Activated CD8-positive, alpha-beta T cell treated with anti-CD3 and anti-CD28 coated beads for 36 hours (primary cell): ENCODE measurements at places on chromosomes 6 and 20. TPM values are rescaled to one million over a fixed set of nuclear protein-coding genes. Genes with fewer than 3 reads are reported as not detected.

DNA sequence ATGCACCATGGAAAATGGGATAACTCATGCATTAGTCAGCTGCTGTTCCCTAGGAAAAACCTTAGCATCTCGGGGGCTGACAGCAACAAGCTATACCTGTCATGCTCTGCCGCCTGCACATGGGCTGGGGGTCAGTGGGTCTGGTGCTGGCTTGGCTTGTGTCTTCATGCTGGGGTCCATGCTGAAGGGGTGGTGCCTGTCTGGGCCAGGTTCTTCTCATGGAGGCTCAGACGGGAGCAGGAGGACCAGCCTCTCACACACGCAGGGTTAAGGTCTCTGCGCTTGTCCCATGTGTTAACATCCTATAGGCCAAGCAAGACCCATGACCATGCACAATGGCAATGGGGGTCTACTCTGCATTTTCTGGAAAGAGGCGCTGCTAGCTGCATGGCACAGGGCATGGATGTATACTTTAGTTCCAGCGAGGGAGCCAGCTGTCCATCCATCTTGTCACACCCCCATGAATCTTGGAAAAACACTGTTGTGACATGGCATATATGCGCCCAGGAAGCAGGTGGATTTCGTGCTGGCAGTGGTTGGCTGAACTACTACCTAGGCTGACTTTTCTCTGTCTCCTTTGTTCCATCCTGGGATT lies 24.6 kb upstream of the CST3 start:
- no peak for DNase-seq

GRCh38 chr6:148212366-148212765 lies 130.3 kb upstream of the SASH1 start:
- no peak for DNase-seq

DNA sequence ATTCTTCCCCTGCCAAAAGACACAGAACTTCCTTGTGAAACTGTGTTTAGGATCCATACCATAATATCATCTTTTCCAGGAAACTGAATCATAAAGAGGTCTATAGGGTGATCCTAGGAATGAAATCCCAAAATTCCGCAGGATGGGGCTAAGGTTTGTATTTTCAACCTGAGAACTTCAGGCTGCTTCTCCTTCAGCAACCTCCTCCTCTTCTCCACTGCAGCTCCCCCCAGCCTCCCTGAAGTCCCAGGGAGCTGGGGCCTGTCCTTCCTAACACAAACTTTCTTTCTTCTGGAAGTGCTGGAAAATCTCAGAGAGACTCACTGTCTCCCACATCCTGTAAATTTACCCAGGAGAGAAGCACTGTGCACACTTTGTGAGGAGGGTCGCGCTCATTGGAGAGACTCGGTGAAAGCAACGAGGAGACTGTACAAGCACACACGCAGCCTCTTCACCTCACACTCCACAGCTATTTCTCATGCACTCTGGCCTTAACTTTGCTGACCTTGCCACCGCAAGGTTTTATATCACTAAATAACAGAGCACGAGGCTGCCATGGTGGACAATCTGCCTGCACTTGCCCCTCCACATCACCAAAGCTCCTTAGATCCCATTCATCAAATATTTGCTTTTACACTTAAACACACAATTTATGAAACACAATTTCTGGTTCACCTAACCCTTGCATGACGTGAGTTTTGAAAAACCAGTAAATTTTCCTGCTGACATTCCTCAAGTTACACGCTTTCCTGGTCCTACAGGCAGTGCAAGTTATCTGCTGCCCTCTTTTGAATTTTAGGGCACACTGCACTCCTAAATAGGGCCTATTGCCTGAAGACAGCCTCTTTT lies 14.3 kb downstream of the ID4 start:
- DNase-seq = no peak

- peak; percentile 86 for DNase-seq
Measured at GRCh38 chr20:1212607-1213396, 9.5 kb downstream of the C20orf202 start.

- no peak for DNase-seq
Measured at GRCh38 chr6:125741336-125741735, 8.1 kb upstream of the HEY2 start.

- no peak for DNase-seq
Measured at GRCh38 chr6:65191471-65191870, 515.6 kb downstream of the EYS start.

GRCh38 chr6:34340906-34341480 lies 51.5 kb downstream of the NUDT3 start:
- no peak for DNase-seq

DNA sequence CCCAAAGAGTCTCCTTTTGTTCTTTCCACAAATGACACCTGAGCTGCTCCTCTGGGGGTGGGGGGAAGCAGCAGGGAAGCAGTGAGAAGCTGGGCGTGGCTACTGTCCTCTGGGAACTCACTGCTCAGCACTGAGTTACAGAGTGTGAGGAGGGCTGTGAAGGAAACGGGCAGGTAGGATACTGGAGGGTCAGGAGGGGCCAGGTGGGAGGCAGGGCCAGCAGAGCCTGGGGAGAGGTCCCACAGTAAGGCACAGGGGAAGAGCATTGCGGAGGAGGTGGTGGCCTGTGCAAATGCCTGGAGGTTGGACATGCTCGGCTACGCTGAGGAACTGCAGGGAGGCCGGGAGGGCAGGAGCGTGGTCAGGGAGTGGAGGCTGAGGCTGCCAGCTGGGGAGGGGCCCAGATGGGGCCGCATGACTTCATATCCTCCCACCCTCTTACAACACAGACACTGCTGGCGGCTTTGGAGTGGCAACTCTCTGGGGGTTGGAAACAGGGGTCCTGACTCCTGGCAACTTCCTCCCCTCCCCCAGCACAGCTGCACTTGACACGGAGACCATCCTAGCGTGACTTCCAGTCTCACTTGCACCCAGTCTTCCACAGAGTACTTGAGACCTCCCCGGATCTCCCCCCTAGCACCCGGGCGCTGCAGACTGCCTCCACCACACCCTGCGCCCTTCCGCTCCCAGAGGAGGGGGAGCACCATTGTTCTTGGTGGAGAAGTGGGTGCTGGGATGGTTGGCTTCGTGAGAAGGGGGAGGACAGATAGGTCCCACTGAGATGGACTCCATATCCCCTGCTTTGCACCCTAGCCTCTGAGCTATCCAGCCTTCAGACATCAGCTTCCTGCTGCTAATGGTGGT lies 34.2 kb downstream of the RBM38 start:
- no peak for DNase-seq

GRCh38 chr6:132785936-132786335 lies 12.5 kb downstream of the SLC18B1 start:
- DNase-seq = no peak

- DNase-seq = no peak
Measured at GRCh38 chr6:158471339-158471738, 88.6 kb upstream of the TMEM181 start.

DNA sequence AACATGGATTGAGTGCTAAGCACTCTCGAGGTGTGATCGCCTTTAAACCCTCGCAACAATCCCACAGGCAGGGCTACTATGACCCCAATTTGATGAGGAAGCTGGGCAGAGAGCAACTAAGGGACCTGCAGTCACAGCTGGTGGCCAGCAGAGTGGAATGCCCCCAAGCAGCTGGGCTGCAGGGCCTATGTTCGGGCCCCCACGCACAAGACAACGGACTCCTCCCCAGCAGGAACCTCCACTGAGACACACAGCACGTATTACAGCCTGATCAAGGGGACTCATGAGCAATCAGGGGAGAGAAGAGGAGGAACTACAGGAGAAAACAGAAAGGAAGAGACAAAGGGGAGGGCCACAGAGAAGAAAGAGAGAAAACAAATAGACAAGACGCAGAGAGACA lies 21.7 kb downstream of the CST7 start:
- DNase-seq = no peak

DNA sequence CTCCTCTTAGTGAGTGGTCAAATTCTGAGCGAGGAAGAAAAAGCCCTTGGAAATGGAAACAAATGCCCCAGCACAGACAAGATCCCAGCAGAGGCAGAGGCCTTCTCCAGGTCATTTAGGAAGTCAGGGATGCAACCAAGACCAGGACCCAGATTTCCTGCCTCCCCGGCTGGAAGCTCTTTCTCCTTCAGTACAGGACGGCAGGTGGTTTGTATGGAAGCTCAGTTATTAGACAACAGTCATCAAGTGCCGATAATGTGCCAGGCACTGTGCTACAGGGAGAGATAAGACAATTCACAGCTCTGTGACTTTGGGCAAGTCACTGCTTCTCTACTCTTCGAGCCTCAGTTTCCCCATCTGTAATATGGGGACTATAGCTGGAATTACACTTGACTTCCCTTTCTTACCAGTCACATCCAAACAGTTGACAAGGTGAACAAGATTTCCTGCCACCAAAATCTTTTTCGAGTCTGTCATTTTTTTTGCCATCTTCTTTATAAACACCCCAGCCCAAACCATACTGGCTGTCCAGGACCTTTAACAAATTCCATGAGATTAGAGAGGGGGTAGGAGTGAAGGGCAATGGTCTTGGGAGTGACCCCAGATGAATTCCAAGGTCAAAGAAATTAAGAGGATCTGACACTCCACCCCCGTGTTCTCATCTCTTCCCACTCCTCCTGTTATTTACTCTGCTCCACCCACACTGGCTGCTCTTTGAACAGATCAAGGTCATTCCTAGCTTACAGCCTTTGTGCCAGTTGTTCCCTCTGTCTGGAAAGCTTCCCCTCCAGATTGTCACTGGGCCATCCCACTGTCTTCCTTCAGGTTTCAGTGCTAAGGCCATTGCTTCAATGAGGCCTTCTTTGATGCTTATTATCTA lies 6.0 kb downstream of the MMP9 start:
- DNase-seq = no peak

- no peak for DNase-seq
Measured at GRCh38 chr6:135750081-135750480, 101.4 kb upstream of the PDE7B start.

DNA sequence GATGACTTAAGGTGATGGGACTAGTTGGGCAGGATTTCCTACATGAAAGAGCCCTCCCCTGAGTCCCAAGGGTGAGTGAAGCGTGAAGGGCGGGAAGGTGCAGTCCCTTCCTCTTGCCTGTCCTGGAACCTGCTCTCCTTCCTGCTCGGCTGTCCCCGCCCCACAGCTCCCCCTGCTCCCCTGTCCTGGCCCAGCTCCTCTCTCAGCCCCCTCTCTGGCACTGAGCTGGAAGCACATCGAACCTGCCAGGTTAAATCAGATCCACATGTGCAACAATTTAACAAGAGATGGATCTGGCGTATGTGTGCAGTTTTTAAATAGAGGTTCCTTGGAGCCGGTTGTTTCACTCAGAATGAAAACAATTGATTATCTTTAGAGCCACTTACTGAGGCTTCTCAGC lies 95.0 kb downstream of the LRFN2 start:
- no peak for DNase-seq

DNA sequence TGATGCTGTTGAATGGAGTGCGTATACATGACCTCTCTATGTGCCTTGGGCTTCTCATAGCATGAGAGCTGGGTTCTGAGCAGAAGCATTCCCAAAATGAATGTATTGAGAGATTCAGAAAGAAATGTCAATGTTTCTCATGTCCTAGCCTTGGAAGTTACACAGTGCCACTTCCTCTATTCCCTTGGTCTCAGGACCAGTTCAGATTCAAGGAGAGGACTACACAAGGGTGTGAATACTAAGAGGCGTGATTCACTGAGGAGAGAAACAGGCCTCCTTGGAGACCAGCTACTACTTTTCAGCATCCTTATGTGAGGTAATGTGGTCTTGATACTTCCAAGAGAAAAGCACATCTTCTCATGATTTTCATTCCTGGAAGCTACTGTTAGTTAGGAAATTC lies 10.4 kb downstream of the PPARD start:
- DNase-seq = no peak

DNA sequence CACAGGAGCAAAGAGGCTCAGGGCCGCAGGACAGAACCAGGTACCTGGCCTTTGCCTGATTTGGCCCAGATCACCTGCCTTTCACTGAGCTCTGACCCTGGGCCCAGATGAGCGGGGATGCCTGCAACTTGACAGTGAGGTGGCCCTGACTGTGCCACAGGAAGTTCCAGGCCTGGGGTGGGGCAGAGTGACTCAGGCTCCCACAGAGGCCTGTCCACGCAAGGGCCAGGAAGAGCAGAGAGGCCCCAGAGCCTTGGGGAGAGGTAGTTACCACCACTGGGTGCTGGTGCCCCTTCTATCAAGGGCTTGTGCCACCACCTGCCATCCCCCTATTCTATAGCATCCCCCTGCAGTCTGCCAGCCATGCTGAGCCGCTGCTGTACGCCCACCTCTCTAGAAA lies 4.1 kb upstream of the NOL4L start:
- DNase-seq = no peak

DNA sequence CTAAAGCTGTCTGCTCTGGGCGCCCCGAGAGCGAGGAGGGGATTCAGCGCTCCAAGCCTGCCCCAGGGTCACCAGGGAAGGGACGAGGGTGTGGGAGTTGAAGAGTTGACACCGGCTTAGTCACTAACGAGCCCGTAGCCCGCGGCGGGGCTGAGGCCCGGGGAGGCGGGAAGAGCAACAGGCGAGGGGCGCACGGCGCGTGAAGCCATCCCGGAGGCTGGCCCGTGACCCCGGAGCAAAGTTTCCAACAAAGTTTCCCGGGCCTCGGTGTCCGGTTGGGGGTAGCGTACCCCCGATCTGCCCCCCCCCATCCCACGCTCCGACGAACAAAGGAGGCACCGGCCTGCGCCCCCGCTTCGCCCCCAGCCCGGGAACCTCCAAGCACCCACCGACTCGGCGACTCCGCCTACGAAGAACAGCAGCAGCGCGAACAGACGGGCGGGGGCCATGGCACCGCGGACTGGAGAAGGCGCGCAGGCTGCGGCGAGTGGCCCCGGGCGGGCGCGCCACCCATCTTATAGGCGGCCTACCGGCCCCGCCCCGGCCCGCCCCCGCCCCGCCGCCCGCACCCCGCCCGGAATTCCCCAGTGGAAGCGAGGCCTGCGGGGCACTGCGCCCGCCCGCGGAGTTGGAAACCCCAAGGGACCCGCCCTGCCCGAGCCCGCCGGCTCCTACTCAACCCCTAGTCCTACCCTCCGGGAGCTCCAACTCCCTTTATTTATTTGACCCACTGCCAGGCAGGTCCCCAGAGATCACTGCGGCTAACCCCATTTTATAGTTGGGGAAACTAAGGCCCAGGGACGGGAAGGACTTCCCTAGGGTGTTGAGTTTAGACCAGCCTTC lies at the start of gene SDC4:
Gene SDC4 (minus strand): TSS at position 489 of the 843 bp plus-strand sequence. CDS start 40 bp downstream, at position 449.
- peak; percentile 68 for DNase-seq

DNA sequence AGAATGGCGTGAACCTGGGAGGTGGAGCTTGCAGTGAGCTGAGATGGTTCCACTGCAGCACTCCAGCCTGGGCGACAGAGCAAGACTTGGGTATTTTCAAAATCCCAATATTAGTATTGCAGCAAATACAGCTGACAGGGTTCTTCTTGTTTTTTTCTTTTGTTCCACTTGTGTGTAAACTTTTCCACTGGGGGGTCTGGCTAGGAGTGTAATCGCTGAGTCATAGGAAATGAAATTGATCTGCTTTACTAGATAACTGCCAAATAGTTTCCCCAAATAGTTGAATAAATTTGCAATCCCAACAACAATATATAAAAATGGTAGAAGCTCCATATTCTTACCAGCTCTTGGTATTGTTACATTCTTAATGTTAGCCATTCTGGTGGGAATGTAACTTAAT lies 526.0 kb upstream of the SOX4 start:
- DNase-seq = no peak

ADTRP gene
- 21.9 TPM for total RNA-seq

ABHD16B gene
- total RNA-seq = not detected

PTCHD4 gene
- not detected for total RNA-seq

PNPLA1 gene
- total RNA-seq = not detected

OR2H1 gene
- not detected for total RNA-seq

SLC44A4 gene
- not detected for total RNA-seq

FOXA2 gene
- total RNA-seq = not detected

C20orf202 gene
- total RNA-seq = not detected
